Activated naive CD8-positive, alpha-beta T cell treated with anti-CD3 and anti-CD28 coated beads for 36 hours (primary cell): ENCODE measurements at places on chromosomes 5 and 9. TPM values are rescaled to one million over a fixed set of nuclear protein-coding genes. Genes with fewer than 3 reads are reported as not detected.

Gene SHOC1
- not detected for total RNA-seq

DNA sequence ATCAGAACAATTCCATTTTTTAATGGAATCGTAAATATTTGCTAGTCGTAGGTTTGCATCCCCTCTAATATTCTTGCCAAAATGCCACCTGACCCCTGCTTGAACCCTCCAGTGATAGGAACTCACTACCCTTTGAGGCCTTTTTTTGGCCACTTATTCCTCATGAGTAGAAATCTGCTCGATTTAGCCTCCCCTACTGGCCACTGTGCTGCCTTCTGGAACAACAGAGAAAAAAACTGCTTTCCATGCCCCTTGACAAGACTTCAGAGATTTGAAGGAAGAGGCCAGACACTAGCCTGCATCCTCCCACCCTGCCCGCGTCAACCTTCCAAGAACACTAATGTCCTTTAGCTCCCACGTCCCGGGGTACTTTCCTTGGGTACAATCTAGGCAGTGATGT lies 4.1 kb downstream of the CCDC69 start:
- DNase-seq = no peak

Gene NOTCH1
- 48.2 TPM for total RNA-seq

DNA sequence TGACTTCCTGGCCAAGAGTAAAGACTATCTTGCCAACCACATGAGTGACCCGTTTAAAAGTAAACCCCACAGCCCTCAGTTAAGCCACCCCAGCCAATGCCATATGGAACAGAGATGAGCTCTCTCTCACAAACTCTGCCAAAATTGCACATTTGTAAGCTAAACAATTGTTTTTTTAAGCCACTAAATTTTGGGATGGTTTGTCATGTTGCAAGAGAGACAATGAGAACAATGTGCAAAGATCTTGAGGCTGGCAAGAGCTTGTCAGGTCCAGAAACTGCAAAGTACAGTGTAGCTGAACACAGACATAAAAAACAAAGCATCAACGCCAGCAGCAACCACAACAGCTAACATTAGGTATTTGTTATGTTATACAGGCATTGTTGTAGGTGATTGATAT lies 27.8 kb downstream of the HOMER1 start:
- no peak for DNase-seq

GRCh38 chr5:59666440-59667068 lies 227.0 kb downstream of the PDE4D start:
- no peak for DNase-seq

GRCh38 chr9:37239224-37239859 lies 119.0 kb downstream of the ZCCHC7 start:
- no peak for DNase-seq

DNA sequence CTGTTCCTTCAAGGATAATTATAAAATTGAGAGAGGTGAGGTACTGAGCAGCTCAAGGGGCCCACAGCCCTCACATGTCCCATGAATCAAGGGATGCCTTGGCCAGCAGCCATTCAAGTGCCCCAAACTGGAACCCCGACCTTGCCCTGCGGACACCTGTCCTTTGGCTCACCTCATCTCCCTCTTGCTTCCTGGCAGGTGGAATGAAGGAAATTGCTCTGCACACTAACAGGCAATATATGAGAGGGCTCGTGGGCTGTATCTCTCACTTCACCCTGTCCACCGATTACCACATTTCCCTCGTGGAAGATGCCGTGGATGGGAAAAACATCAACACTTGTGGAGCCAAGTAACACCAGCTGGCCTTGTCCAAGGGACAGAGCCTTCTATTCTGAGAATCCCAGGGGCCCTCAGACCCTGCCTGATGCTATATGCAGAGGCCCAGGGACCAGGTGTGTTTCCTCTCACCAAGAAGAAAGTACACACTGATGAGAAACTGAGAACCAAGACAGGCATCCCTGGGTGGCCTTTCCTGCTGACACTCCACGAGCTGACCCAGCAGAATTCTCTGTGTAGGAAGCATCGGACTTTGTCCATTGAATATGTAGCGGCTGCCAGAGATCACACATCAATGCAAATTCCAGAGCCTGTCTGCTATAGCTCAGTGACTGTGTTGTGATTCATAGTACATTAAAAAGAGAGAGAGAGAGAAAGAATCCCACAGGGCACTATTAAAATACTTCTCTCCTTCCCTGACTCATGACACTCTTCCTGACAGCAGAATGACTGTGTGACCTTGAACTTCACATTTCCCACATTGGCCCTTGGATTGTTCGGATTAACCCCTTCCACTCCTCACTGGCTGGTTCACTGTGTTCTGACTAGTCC lies 92.6 kb downstream of the LIFR start:
- no peak for DNase-seq

- no peak for DNase-seq
These were observed 2.8 kb downstream of the MSX2 start for GRCh38 chr5:174726916-174727793.

Gene PCDHGA8
- total RNA-seq = not detected
